ENCODE measurements at places on chromosomes 7 and 10.

DNA sequence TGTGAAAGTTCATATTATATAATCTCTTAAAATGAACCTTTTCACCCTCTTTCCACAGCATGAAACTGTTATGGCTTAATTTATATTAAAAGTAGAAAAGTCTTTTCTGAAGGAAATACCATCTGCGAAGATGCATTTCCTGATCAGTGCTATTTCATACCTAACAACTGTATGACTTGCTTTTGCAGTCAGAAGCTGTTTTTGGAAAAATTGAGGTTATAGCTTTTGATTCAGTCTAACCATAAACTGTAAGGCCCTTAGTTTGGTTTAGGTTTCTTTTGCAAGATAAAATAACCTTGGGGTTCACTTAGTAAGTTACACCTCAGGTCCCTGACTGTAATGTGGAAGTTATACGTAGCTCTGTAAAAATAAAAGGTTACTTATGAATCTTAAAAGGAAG is 22.7 kb upstream of the PARP12 start:
- DNase-seq = no peak

DNA sequence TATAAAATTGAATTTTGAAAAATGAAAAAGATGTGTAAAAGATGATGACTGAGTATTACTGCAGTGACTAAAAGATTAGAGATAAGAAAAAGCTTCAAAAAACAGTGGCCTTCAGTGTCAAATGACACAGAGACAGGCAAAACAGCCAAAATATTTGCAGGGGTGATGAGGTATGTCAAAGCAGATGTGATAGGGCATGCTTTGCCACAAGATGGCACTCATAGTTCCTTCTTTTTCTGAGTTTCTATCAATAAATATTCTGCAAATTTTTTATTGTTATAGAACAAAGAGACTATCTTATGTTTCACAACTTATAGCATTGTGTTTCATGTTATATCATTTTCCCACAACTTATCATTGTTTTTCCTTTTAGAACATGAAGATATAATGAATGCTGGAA is 344.1 kb upstream of the HPS1 start:
- DNase-seq = peak; percentile 29

GRCh38 chr7:55363386-55364170 is 1.6 kb upstream of the LANCL2 start:
- DNase-seq = no peak

- no peak for DNase-seq
These were observed 12.0 kb upstream of the HERC4 start for GRCh38 chr10:68086910-68087684.

GRCh38 chr7:1915956-1916600 is 246.0 kb downstream of the ELFN1 start:
- DNase-seq = no peak

DNA sequence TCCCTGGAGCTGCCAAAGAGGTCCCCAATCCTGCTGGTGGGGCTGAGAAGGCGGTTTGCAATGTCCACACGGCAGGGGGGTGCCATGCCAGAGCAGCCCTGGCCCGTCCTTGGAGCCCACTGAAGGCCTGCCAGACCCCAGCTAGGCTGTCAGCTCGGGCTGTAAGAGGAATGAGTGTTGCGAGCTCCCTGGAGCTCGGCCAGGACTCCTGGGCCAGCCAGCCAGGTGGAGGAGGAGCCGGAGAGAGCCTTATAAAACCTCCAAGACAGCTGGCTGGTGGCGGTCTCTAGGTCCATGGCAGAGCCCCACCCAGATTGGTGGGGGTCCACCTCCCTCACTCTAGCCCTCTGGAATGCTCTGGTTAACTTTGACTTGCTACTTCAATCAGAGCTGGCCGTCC is 55.1 kb upstream of the CALN1 start:
- no peak for DNase-seq

DNA sequence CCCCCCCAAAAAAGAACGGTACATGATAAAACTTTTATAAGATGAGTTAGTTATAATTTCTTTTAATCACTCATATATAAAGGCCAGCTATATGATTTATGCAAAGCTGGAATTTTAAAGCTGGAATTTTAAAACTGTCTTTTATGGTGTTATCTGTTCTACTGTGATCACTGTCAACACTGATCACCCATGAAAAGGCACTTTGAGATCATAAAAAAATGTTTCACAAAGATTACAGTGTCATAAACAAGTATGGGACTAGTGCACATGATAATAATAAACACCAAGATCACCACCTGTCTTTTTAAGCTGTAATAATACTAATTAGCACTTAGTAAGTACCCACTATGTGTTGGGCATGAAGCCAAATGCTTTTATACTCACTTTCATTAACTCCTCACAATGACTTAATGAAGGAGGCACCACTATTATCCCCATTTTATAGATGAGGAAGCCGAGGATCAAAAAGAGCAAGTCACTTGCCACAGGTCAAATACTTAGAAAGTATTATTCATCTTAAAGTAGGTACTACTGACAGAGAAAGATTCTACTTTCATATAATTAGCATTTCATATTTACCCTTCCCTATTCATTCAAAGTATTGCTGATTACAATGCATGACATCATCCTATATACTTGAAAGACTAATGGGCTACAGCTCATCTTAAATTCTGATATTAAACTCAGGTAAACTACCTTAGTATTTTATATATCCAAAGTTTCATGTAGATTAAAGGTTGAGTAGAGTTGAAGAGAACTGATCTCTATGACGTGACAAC is 8.3 kb upstream of the RHOBTB1 start:
- DNase-seq = no peak

DNA sequence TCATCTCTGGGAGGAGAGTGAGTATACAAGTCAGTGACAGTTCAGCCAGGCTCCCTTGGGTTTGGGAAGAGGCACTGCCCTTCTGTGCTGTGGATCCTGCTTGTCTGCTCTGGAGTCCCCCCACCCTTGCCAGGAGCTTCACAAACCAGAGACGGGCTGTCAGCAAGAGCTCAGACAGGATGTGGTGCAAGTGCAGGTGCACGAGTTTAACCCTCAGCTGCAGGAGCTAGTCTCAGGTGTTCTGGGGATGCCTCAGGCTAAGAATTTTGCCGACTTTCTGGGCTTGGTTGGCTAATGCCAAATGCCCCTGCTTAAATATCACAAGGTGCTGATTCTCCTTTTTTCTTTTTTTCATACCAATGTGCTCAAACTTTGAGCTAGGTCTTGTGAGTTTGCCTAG is 22.3 kb downstream of the ZNF783 start:
- no peak for DNase-seq

DNA sequence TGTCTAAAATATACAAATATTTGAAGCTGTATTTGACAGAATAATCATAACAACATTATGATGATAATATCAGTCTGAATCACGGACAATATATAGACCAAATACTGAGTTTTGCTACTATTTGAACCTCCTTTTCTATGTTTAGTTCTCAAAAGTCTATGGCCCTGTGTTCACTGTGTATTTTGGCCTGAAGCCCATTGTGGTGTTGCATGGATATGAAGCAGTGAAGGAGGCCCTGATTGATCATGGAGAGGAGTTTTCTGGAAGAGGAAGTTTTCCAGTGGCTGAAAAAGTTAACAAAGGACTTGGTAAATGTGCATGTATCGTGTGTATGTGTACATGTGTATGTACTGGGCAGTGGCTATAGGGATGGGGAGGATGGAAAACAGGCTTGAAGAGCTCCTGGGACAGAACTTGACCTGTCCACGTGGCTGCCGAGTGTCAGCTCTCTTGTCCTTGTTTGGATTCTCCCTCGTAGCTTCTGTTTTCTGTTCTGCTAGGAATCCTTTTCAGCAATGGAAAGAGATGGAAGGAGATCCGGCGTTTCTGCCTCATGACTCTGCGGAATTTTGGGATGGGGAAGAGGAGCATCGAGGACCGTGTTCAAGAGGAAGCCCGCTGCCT is 4.2 kb downstream of the CYP2C18 start:
- no peak for DNase-seq

DNA sequence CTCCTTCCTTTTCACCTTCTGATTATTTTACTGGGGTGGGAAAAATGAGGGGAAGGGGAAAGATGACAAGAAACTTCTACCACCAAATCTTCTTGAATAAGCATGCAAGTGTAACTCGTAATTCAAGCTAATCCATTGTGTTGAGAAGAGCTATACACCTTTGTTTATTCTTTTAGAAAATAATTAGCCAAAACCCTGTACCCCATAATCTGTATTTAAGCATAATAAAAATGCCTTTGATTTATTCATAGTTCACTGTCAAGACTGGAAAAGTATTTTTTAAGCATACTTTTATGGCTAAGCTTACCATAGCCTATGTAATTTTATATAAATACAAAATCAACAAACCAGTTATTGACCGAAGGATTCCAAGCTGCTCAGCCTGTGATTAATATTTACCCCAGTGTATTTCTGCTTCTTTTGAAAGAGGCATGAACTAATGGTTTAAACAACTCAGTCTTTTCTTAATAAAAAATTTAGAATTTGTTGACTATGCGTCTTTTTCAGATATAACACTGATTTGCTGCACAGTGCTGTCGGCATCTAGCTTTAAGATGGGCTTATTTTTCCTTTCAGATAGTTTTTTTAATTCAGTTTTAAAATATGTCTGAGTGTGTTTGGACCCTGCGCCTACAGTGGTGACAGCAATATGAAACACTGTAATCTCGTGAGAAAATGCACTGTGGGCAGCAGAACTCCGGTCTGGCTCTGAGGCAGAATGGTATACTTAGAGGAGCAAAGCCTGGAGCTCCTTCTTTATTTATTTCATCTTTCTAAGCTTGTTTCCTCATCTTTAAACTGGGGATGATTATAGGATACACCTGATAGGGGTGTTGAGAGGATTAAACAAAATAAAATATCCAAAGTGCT is 238.8 kb upstream of the LRGUK start:
- DNase-seq = no peak

GRCh38 chr10:113322843-113323242 is 230.0 kb upstream of the HABP2 start:
- no peak for DNase-seq

All from NCI-H1694 treated with DMSO at 0.1 percent for 48 hours (cell line).